AG10803 (cell line): ENCODE measurements at places on chromosomes 1 and 21.

DNA sequence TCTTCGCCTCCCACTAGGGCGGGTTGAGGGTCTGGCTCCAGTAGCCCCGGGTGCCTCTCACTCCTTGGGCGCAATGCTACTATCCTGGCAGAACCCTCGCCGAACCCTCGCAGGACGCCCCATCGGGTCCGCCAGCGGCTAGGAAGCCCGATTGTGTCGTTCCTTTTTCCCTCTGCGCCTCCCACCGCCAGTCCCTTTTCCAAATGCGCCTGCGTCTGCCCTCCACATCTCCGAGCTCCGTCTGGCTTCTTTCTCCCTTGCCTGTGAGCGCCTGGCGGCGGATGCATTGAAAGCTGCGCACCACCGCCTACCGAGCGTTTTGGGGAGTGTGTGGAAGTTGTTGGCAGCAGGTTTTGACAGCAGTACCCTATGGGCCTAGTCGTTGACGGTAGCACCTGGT, 1.0 kb upstream of the DIRAS3 start:
- DNase-seq: peak; percentile 73

DNA sequence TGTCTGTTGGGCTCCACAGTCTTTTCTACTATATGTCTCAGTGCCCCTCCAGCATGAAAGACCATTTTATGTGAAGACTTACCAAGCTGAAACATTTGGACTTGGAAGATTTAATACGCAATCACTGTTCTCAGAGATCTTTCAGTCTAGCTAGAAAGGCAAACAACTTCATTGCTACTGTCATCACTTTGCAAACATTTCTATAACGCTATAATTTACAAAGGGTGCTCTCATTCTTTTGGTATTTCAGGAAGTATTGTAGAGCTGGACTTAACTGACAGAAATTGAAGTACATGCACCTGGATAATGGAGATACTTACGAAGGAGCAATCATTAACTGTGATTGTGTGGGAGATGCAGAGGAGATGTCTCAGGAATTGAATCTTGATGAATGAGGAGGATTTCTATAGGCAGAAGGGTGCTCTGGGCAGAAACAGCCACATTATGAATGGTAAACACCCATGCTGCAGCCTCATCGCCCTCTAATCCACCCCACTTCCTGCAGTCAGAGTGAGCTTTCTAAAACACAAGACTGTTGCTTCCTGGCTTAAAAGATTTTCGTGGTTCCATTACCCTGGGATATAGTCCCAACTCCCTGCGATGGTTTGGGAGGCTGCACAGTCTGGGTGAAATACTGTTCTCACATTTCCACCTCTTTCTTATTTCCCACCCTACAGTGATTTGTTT, 75.1 kb upstream of the GNG12 start:
- DNase-seq: no peak

DNA sequence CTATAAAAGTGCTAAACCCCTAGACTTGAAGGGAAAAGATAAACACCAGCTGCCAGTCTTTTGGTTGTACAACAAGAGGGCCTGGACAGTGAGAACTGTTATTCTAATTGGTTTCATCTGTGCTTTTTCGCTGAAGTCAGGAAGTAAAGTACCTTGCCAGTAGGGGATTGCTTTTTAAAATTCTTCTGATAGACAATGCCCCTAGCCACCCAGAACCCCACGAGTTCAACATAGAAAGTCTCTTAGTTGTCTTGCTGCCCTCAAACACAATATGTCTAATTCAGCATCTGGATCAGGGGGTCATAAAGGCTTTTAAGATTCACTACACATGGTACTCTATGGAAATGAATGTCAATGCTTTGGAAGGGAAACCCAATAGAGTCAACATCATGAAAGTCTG, 289.2 kb downstream of the TBX15 start:
- DNase-seq: no peak

DNA sequence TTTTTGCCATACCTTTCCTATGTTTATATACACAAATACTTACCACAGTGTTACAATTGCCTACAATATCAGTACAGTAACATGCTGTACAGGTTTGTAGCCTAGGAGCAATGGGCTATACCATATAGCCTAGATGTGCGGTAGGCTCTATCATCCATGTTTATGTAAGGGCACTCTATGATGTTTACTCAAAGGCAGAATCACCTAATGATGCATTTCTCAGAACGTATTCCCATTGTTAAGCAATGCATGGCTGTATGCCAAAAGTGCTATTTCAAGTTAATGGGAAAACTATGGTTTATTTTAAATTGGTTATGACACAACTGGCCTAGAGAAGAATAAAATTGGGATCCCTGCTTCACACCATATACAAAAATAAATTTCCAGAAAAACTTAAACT, 36.9 kb upstream of the DISP1 start:
- DNase-seq: peak; percentile 18

GRCh38 chr1:191368891-191369654, 789.2 kb upstream of the RGS18 start:
- no peak for DNase-seq

GRCh38 chr21:40496116-40496515, 350.8 kb downstream of the DSCAM start:
- no peak for DNase-seq

DNA sequence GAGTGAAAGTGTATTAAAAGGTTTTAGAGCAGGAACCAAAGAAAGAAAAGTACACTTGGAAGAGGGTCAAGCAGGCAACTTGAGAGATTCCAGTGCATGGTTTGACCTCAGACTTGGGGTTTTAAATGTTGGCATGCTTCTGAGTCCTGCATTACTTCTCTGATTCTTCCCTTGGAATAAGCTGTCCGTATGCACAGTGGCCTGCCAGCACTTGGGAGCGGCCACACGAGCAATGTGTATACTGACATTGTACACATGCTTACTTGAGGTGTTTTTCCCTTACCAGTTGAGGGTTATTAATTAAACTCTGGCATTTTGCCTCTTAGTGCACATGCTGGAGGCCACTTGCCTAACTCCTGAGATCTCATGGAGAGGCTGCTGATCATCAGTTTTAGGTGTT, 786.6 kb upstream of the RGS18 start:
- DNase-seq: no peak

- DNase-seq: peak; percentile 56
Measured at GRCh38 chr1:234584926-234585325, 25.1 kb downstream of the IRF2BP2 start.

GRCh38 chr1:55155522-55155921, 59.6 kb downstream of the USP24 start:
- no peak for DNase-seq

DNA sequence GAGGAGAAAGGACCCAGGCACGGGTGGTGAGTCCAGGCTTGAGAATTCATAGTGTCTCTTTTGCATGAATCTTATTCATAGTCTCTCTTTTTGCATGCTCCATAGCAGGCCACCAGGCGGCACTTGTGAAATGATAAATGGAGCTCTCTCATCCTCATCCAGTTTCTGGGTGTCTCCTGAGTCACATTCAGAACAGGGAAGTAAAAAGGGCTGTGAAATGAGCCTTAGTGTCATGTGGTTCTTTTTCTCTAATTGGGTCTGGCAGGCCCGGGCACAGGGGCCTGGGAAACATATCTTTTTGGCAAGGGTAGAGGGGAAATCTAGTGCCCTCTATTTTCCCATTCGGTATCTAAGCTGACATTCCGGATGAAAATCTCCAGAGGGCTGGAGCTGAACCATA, 19.1 kb upstream of the NCF2 start:
- DNase-seq: peak; percentile 87

GRCh38 chr1:54716299-54717047, 812 bp downstream of the TTC4 start:
- peak; percentile 57 for DNase-seq

- DNase-seq: no peak
Measured at GRCh38 chr1:41534181-41535076, 49.9 kb upstream of the EDN2 start.

GRCh38 chr1:41296506-41296905, 54.4 kb upstream of the SCMH1 start:
- DNase-seq: no peak

DNA sequence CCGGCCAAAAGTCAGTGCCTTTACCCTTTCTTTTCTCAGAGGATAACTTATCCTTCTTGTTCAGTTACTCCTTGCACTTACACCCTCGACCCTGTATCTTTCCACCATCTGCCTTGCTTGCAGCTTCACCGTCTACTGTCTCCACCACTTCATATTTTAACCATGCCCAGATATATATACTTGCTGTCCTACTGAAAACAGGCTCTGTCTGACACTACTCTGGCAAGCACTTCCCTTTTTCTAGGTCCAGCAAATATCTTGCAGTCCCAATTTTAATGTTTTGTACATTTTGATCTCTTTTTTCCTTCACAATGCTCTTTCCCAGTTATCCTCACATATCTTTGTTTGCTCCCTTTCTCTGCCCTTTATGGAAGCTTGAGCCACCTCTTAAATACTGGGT, 308.6 kb downstream of the TPR start:
- no peak for DNase-seq

GRCh38 chr21:35521293-35521692, 472.2 kb upstream of the RUNX1 start:
- DNase-seq: no peak

- no peak for DNase-seq
Measured at GRCh38 chr21:45069085-45069484, 5.3 kb upstream of the ADARB1 start.

DNA sequence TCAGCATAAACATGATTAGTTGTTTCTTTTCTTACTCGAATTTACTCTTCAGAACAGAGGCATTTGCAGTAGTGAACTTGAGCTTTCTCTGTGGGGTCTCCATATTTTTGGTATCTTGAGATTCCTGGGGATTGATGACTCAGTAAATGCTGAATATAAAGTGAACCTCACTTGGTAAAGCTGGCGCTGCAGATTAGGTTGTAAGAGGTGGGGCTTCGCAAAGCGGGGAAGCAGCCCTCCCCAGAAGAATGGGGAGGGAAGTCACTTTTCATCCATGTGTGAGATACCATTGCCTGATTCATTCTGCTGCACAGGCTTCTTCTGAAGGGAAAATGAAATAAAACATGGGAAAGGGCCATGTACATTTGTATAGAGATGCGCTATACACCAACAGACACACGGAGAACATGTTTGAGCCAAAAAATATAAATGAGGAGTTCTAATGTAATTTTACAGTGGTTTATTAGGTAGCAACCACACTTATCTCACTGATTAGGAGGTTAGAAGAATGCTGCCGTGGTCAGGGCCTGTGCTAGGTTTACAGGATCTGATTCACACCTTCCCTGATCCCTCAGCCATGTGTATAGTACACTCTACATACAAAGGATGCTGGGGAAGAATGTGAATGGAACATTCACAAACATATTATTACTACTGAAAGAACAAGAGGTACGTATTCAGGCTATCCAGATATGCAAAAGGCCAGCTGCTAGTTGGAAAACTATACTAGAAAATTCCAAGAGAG, 63.5 kb downstream of the DNTTIP2 start:
- DNase-seq: no peak

GRCh38 chr1:59162665-59163064, 134.2 kb upstream of the FGGY start:
- peak; percentile 46 for DNase-seq

DNA sequence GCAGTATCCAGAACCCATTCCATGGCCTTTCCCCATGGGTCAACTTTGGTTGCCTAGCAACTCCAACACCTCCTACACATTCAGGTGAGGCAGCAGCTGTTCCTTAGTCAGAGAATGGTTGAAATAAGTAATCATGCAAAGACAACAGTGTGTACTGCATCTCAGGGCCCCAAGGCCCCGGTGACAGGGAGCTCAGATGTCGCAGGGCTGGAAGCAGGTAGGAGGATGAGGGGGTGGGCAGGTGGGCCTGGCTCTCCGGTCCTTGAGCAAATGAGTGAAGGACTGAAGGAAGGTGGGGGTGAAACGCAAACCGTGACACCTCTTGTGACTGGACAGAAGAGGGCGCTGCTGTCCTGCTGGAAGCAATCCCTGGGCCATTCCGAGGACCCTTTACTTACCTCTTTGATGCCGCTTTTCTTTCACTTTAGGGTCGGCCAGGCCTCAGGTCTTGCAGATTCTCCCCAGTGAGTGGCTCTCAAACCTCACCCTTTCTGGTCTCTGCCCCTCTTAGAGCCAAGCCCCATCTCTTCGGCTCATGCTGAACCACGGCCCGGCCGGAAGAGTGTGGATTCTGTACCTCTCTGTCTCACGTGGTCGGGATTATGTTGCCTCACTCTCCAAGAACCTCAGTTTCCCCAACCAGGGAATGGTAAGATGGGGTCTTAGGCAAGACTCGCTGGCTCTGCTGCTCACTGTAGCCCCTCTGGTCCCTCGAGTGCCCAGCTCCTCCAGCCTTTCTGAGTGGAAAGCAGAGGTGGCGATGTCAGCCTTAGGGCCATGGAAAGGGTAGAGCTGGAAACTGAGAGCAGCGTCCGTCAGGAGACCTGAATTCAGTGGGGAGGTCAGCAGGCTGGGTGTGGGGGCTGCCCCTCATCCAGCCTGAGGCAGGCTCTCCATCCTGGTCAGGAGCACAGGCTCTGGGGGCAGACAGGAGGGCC, 5.6 kb upstream of the KCNA10 start:
- no peak for DNase-seq
